ENCODE measurements at places on chromosomes 2 and 18.

DNA sequence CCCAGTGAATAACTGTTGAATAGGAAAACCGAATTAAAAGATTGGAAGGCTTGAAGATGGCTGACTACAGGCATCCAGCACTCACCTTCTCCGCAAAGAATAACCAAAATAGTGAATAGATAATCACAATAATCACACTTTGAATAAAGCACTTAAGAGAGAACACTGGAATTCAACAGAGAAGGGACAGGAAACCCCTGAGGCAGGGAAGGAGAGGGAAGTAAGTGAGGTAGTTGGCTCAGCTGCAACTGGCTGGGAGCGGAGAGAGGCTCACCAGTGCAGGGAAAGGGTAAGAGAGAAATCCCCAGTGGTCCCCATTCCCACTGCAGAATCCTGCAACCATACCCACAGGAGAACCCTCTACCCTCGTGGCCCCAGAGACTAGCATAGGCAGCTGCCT is 246.6 kb upstream of the NCKAP5 start:
- no peak for DNase-seq

DNA sequence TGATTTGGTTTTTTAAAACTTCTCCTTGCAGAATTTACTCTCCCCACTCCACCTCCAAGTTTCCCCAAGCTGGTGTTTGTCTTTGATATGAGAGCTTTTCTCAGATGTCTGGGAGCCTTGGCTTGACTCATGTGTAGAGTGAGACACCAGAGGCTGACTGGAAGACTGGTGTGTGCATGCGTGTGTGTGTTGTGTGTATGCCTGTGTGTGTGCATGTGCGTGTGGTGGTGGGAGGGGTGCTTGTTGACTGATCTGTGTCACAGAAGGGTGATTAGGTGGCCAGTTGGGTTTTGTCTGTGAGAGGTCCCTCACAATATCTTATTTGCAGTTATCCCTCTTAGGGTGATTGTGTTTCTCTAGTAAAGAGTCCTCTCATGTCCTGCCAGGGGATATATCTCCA is 50.5 kb upstream of the HPCAL1 start:
- DNase-seq, result no peak

- no peak for DNase-seq
These were observed 161.3 kb downstream of the INSIG2 start for GRCh38 chr2:118249531-118249930.

- no peak for DNase-seq
These were observed 560.2 kb upstream of the LRATD1 start for GRCh38 chr2:14072338-14072737.

DNA sequence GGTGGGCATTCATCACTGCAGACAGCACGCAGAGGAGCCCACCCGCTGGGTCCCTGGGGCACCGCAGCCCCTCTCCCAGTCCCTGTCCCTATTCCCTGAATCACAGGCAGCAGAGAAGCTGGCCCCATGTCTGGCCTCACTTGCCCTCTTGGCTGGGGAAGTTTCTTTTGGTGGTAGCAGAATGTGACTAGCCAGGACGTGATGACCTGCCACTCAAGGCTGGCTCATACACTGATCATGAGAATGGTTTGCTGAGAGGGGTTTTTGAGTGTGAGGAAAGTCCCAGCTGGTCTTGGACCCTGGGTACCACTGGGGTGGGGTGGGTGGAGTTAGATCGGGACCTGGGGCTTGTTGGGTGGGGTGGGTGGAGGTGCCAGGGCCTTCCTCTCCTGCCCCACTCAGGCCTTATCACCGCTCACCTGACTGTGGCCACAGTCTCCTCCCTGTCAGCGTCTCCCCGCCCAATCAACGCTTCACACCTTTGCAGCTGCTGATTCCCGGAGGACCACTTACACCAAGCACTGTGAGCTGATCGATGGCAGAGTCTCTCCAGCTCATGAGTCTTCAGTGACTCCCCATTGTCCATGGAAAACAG is 28.9 kb upstream of the FOSL2 start:
- no peak for DNase-seq
